Fibroblast of lung (primary cell): ENCODE measurements at places on chromosomes 7 and 10. TPM values are rescaled to one million over a fixed set of nuclear protein-coding genes. Genes with fewer than 3 reads are reported as not detected.
A peak's percentile ranks its signal among the peaks of the same experiment; 100 is the strongest.

The ADCY1 gene
- 0.51 and 2.5 TPM in 2 replicates for total RNA-seq

The MDFIC gene
- total RNA-seq: 41.6 and 67.4 TPM in 2 replicates

The PTPRZ1 gene
- not detected in 2 replicates for total RNA-seq

DNA sequence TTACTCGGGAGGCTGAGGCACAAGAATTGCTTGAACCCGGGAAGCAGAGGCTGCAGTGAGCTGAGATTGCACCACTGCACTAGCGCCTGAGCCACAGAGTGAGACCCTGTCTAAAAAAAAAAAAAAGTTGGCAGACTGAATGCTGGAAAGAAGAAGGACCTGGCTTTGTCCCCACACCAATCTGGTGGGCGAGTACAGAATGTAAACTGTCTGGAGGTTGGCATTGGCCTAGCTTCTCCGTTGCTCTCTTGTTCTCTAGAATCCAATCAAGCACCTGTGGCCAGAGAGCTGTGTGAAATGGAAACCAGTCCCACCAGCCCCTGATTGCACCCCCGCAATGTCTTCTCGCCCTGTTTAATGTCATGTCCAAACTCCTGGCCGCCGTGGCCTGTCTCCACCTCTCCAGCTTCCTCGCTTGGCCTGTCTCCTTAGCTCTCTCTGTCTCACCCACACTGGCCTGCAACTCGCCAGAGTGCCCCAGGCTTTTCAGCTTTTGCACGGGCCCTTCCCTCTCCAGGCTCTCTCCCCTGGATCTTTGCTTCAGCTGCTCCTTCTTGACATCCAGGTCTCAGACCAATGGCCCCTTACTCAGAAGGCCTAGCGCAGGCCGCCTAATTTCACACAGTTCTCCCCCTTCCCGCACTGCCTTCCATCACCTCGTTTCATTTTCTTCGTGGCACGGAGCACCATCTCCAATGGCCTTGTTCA lies 670 bp upstream of the AGK start:
- no peaks in the 10 kb centered on the region for H3K27me3 ChIP-seq
- H3K4me3 ChIP-seq: peak overlapping the region; percentile 88
- peak overlapping the region; percentile 74 for H3K27ac ChIP-seq
- H3K36me3 ChIP-seq: no peaks in the 10 kb centered on the region
- H3K4me1 ChIP-seq: no peaks in the 10 kb centered on the region

GRCh38 chr7:130352194-130353074 lies 7.8 kb downstream of the CPA5 start:
- H3K27ac ChIP-seq: peak overlapping the region; percentile 81
- peaks cover 41% of the 10 kb centered on the region for H3K4me1 ChIP-seq
- DNase-seq: peak; percentile 86

The WIPF3 gene
- under 0.01 and 0.33 TPM in 2 replicates for total RNA-seq

The SPDYE2B gene
- total RNA-seq: not detected in 2 replicates

The GPR26 gene
- not detected in 2 replicates for total RNA-seq

The NKX1-2 gene
- total RNA-seq: not detected in 2 replicates

DNA sequence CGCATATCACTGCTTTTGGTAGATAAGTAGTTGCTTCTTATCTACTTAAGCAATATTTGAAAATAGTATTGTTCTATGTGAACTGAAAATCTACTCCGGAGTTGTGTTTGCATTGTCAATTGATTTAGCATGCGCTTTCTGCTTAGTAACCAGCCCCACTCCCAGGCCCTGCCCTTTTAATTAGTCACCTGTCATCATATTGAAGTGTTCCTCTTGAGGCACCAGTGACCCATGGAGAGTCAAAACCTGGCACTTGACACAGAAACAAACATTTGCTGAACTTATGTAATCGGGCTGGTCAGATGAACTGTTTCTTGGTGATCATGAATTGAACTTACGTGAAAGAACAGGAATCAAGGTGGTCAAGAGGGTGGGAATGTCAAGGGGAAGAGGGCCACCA lies 27.8 kb upstream of the CDHR3 start:
- H3K4me1 ChIP-seq: peaks cover 9% of the 10 kb centered on the region
- H3K27me3 ChIP-seq: no peaks in the 10 kb centered on the region
- no peaks in the 10 kb centered on the region for H3K36me3 ChIP-seq
- no peak overlapping the region for H3K27ac ChIP-seq

The AKR1C4 gene
- not detected in 2 replicates for total RNA-seq

GRCh38 chr10:73493781-73494180 lies 2.0 kb downstream of the PPP3CB start:
- peak overlapping the region; percentile 92 for H3K4me3 ChIP-seq
- no peaks in the 10 kb centered on the region for H3K36me3 ChIP-seq
- H3K4me1 ChIP-seq: peaks cover 5% of the 10 kb centered on the region
- peak; percentile 71 for DNase-seq
- no peaks in the 10 kb centered on the region for H3K27me3 ChIP-seq
- H3K27ac ChIP-seq: peak overlapping the region; percentile 4

GRCh38 chr7:38796626-38797501 lies 112.1 kb downstream of the VPS41 start:
- H3K36me3 ChIP-seq: peaks cover under 1% of the 10 kb centered on the region
- no peaks in the 10 kb centered on the region for H3K27me3 ChIP-seq
- H3K27ac ChIP-seq: no peak overlapping the region
- no peaks in the 10 kb centered on the region for H3K4me1 ChIP-seq
- DNase-seq: peak; percentile 36

GRCh38 chr7:81457852-81458522 lies 311.9 kb downstream of the HGF start:
- no peak overlapping the region for H3K4me3 ChIP-seq
- no peak overlapping the region for H3K27ac ChIP-seq
- DNase-seq: peak; percentile 68
- no peaks in the 10 kb centered on the region for H3K36me3 ChIP-seq
- peaks cover 5% of the 10 kb centered on the region for H3K4me1 ChIP-seq
- H3K27me3 ChIP-seq: no peaks in the 10 kb centered on the region

The TMEM270 gene
- total RNA-seq: not detected in 2 replicates

GRCh38 chr10:10330418-10330817 lies 687.3 kb upstream of the CELF2 start:
- no peak for DNase-seq
- no peaks in the 10 kb centered on the region for H3K4me1 ChIP-seq
- no peaks in the 10 kb centered on the region for H3K27me3 ChIP-seq
- no peak overlapping the region for H3K4me3 ChIP-seq

DNA sequence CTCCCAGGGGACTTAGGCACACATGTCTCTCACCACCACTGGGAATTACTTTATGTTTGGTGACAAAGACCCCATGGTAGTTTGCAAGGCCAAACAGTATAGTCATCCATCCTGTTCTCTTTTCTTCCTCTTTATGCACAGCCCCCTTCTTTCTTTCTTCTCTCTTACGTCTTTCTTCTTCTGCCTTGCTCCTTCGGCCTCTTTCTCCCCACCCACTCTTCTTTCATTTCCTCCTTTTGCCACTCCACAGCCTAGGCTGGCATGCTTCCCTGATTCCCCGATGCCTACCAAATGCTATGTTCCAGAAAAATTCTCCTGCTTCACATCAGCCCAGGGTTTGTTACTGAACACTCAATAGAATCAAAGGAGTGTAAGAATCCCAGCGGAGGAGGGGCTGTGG lies 62.4 kb upstream of the MKLN1 start:
- no peak overlapping the region for H3K27ac ChIP-seq
- no peaks in the 10 kb centered on the region for H3K27me3 ChIP-seq
- H3K36me3 ChIP-seq: no peaks in the 10 kb centered on the region
- no peak for DNase-seq

DNA sequence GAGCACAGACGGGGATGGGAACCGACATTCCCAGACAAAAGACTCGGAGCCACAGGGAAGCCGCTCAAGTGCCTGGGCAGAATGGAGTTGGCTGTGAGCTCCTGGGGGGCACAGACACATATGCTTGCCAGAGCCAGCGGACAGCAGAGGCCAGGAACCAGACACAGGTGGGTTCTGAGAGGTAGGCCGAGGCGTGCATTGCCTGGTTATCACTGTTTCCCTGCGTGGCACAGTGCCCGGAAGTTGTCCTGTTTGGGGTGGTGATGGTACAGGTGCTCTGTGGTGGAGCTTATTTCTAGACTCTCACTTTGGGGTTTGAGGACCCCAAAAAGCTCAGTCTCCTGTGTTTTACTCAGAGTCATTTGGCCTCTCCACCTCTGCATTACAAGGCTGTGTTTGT lies 2.5 kb downstream of the PALD1 start:
- H3K36me3 ChIP-seq: no peaks in the 10 kb centered on the region
- no peak overlapping the region for H3K4me3 ChIP-seq
- DNase-seq: no peak
- H3K27ac ChIP-seq: no peak overlapping the region

DNA sequence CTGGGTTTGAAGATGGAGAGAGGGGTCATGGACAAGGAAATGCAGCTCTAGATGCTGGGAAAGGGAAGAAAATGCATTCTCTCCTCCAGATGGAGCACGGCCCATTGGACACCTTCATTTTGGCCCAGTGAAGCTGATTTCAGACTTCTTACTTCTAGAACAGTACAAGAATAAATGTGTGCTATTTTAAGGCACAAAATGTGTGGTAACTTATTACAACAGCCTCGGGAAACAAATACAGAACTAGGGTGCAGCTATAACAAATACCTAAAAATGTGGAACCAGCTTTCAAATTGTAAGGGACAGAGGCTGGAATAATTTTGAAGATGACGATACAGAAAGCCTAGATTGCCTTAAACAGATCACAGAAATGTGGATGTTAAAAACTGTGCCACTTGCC lies 54.1 kb downstream of the CYTH3 start:
- no peak overlapping the region for H3K4me3 ChIP-seq
- peaks cover 5% of the 10 kb centered on the region for H3K4me1 ChIP-seq

DNA sequence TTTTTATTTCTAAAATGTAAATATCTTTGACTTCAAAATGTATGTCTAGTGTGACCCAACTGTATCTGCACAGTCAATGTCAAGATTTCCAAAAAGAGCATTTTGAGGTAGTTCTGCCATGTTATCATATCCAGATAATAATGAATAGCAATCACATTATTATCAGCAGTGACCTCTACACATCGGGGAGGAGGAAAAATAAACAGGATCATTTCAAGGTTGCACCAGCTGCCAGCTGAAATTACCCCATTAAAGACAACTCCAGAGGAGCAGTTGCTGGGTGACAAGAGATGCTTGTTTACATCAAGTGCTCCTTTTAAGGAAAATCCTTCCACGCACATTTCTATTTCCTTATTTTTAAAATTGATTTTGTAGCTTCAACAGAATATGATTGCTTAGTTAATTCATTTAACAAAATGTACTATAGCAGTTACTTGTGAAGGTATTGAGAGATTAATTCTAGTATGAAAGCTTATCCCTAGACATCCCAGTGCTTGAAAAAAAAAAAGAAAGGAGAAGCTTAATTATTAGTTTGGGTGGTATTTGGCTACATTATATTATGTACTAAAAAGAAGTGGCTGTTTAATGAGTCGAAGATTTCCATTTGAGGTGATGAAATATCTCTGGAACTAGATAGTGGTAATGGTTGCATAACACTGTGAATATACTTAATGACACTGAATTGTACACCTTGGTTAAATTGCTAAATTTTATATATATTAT lies 19.3 kb upstream of the SLC35G1 start:
- no peak for DNase-seq
- no peaks in the 10 kb centered on the region for H3K4me1 ChIP-seq
- H3K4me3 ChIP-seq: no peak overlapping the region
- H3K36me3 ChIP-seq: no peaks in the 10 kb centered on the region

The IFIT1 gene
- 21.8 and 25.8 TPM in 2 replicates for total RNA-seq

DNA sequence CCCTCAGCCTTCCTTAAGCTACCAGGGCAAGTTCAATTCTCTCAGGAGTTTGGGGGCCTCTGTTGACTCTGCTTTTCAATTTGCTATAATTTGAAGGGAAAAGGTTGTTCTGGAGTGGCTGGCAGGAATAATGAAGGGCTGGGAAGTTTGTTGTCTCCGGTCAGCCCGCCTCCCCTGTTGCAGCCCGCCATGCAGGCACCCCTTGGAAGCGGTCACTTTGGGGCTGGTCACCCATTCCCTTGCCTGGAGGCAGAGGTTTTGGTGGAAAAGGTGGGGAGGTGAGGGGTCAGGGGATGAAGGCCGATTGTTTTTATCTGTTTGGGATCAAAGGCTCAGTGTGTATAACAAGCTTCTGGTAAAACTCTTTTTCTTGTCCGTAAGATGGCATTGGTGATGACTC lies 79.1 kb downstream of the GRK5 start:
- H3K4me3 ChIP-seq: no peak overlapping the region
- H3K4me1 ChIP-seq: peaks cover 55% of the 10 kb centered on the region
- no peaks in the 10 kb centered on the region for H3K27me3 ChIP-seq
- no peak for DNase-seq

DNA sequence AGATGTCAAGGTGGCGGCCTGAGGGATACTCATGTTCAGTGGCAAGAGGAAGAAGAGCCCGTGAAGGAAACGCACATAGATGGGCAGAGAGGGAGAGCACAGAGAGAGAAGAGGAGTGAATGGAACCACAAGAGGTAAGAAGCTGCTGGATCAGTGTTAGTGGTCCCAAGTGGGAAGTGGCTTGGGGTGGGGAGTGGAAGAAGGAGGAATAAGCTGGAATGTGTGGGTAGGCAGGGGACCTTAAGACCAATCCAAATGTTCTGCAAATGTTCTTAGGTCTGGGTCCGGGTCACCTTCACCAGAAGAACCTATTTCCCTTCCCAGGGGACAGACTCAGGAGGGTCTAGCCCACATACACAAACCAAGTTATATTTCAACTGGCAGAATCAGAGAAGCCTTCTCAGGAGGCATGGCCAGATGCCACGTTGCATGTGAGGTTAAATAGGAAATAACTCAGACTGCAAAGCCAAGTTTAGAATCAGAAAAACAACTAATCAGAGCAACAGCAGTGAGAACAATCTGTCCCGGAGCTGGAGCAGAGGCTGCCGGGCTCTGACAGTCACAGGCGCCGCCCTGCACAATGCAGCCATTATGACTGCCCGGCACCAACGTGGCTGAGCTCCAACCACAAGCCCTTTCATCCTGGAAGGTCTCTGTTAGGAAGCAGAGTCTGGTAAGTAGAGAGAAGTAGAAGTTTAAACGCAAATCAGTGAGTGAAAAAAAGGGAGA lies 78.6 kb upstream of the ARMC3 start:
- no peaks in the 10 kb centered on the region for H3K27me3 ChIP-seq
- H3K27ac ChIP-seq: no peak overlapping the region

The SFMBT2 gene
- total RNA-seq: 2.5 and 2.8 TPM in 2 replicates

DNA sequence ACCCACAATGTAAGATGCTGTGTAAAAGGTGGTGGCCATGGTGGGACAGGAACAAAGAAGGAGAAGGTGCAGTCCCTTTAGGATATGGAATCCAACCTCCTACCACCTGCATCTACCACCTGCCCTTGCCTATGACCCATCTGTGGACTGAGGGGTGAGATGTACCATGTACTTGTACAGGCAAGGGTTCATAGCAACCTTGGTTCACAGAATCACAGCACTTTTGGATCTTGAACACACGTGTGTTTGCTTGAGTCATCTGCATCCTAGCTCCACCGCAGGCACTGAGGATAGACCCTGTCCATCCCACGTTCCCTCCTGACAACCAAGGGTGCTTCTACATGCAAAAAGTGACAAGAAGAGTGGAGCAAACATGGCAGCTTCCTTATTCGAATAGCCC lies 162.3 kb downstream of the GFRA1 start:
- no peaks in the 10 kb centered on the region for H3K27me3 ChIP-seq
- H3K4me3 ChIP-seq: no peak overlapping the region
- DNase-seq: no peak
- H3K27ac ChIP-seq: no peak overlapping the region

GRCh38 chr10:132467464-132468149 lies 70.0 kb upstream of the INPP5A start:
- peaks cover 2% of the 10 kb centered on the region for H3K4me1 ChIP-seq
- no peak overlapping the region for H3K27ac ChIP-seq
- DNase-seq: no peak
- no peak overlapping the region for H3K4me3 ChIP-seq
- H3K36me3 ChIP-seq: no peaks in the 10 kb centered on the region
- no peaks in the 10 kb centered on the region for H3K27me3 ChIP-seq
